A549 treated with CORT108297 at 1 μM for 4 hours (cell line): ENCODE measurements at places on chromosomes 2 and 18. TPM values are rescaled to one million over a fixed set of nuclear protein-coding genes. Genes with fewer than 3 reads are reported as not detected.

LOXHD1 gene
- not detected in 5 replicates for total RNA-seq

ABHD1 gene
- total RNA-seq, result 1.2 to 1.8 TPM (median 1.3 TPM) in 5 replicates

ANKRD44 gene
- 0.91 to 2.7 TPM (median 1.4 TPM) in 5 replicates for total RNA-seq

OSBPL1A gene
- total RNA-seq, result 9.9 to 15.1 TPM (median 11.5 TPM) in 5 replicates

MOGAT1 gene
- not detected in 5 replicates for total RNA-seq

LIMS4 gene
- total RNA-seq, result 0.29 to 1.3 TPM (median 0.87 TPM) in 5 replicates
